ENCODE measurements at places on chromosomes 5 and 9.

DNA sequence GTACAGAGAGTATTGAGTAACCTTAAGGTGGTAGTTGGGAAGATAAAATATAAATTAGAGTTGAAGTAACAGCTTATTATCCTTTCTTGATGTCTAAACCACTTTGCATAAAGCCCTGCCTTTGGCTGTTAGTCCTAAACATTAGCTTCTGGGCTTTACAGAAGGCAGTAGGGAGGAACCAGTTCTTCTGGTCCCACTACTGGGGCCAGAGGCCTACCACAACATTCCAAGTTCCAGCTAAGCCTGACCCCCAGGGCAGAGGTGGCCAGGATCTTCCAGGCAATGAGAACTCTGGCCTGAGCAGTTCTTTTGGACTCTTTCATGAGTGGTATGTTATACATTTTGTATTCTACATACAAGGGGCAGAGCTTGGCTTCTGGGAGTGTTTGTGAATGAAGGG, 26.1 kb downstream of the DNAI1 start:
- no peak for DNase-seq

DNA sequence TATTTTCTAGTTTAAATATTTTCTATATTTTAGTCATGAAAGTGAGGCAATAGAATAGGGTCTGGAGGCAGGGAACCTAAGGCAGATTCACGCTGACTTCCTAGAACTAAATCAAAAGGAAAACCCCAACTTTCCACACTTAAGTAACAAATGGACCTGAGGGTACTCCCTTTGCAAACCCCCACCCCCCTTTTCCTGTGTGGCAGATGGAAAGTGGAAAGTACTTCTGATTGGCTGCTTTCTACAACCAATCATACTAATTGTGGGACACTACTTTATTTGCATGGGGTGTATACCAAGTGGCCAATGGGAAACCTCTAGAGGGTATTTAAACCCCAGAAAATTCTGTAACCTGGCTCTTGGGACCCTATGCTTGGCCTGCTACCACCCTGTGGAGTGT, 4.8 kb upstream of the CENPH start:
- no peak for DNase-seq

GRCh38 chr5:172565455-172565854, 75.6 kb upstream of the NEURL1B start:
- DNase-seq: no peak

DNA sequence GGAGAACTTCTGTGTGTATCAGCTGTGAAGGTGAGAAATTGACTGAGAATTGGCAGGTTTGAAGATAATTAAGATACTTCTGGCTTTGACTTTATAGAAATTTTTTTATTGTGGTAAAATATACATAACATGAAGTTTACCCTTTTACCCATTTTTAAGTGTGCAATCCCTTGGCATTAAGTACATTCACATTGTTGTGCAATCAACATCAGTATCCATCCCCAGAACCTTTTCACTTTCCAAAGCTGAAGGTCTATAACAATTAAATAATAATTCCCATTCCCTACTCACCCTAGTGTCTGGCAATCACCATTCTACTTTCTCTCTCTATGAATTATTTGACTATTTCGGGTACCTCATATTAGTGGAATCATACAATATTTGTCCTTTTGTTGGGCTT, 69.9 kb downstream of the ACTBL2 start:
- DNase-seq: no peak

- DNase-seq: peak; percentile 14
Measured at GRCh38 chr9:118929287-118929686, 439.9 kb downstream of the BRINP1 start.

DNA sequence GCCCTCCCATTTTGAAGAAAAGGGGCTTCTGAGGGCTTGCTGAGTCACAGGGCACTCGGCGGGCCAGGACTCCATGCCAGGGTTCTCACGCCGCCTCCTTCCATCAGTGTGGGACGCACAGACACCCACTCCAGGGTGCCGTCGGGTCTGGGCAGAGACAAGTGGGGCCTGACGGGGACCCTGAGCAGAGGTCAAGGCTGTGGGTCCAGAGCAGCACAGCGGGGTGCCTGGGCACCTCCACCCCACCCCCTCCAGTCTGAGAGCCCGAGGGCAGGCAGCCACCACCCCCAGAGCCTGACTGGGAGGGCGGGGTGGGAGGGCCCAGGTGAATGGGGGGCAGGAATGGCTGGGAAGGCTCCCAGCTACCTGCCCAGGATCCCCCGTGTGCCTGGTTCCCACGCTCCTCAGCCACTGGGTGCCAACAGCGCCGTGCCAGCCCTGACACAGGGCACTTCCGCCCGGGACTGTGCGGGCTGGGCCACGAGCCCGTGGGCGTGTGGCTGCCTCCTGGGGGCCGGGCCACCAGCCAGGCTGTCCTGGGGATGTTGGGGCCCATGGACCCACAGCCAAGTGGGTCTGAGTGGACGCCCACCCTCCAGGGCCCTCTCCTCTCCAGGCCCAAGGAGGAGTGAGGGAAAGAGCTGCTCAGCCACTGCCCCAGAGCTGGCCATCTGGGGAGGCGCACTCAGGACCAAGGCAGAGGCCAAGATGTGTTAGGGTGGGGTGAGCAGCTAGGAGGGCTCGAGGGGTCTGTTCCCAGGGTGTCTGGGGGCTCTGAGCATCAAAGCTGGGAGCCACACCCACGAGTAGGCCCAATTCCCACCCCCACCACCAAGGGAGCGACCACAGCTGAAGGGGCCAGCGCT, 10.1 kb upstream of the NRARP start:
- no peak for DNase-seq

- DNase-seq: no peak
Measured at GRCh38 chr5:61349935-61350334, 17.9 kb downstream of the ZSWIM6 start.

DNA sequence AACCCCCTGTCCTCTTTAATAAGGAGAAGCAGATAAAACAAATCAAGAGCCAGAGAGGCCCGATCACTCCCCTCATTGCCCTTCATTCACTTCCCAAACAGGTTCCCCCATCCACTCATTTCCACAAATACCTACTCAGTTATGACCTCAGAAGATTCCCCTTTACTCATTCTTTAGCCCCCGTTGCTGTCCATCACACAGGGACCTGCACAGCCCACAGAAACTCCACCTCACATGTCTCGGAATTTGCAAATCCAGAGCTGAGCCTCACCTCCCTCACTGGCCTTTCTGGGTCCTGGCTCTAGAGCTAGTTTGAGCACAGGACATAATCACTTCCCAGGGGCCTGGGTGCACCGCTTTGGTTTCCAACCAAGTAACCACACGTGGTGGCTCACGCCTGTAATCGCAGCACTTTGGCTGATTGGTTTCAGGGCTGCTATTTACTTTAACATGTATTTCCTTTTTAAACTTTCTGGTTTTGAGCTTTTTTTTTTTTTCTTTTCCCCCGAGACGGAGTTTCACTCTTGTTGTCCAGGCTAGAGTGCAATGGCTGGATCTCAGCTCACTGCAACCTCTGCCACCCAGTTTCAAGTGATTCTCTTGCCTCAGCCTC, 17.8 kb downstream of the ATP6V0E1 start:
- DNase-seq: no peak

- no peak for DNase-seq
Measured at GRCh38 chr5:66828548-66829357, 232.6 kb downstream of the MAST4 start.
